ENCODE measurements at places on chromosomes 7 and 10.

- DNase-seq = peak; percentile 13
Observed at GRCh38 chr10:119090968-119091367, 10.4 kb upstream of the EIF3A start.

GRCh38 chr10:80166581-80167470 lies 34.3 kb downstream of the PLAC9 start:
- no peak for DNase-seq

DNA sequence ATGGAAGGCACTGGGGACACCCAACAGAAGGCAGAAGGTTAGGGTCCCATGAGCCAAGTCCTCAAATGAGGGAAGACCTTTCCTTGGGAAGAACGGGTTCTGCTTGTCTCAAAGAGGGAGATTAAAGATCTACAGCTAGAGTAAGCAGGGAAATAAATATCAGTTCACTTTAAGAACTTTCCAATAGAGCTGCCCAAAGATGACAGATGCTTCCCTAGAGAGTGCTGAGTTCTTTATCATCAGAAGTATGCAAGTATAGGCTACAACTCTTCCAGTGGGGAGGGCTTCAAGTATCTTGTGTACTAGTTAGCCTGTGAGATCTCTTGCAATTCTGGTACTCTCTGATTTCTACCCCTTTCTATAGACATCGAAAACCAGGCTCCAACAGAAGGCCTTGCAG lies 39.4 kb downstream of the EMX2 start:
- DNase-seq = no peak

GRCh38 chr7:17915796-17916195 lies 24.5 kb downstream of the SNX13 start:
- no peak for DNase-seq

- DNase-seq = no peak
Observed at GRCh38 chr7:21999896-22000295, 54.2 kb upstream of the CDCA7L start.

Measured in NCI-H748 treated with DMSO at 0.1 percent for 48 hours (cell line).